ENCODE measurements at places on chromosomes 2 and 18.

DNA sequence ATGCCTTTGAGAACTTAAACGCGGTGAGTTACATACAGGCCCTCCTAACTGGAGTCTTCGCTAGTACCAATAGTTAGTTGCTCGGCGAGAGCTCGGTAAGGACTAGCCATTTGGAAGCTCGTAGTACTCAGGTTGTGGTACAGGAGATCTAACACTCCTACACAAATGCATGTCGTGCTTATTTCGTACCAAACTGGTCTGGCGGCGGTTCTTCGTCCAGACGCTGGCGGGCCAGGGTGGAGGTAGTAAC is 346 bp upstream of the VRK2 start:
- DNase-seq = no peak

- DNase-seq = no peak
These were observed 2.4 kb upstream of the TMEM185B start for GRCh38 chr2:120225549-120226065.

- peak; percentile 59 for DNase-seq
These were observed 29.0 kb downstream of the LPIN1 start for GRCh38 chr2:11775384-11775783.

DNA sequence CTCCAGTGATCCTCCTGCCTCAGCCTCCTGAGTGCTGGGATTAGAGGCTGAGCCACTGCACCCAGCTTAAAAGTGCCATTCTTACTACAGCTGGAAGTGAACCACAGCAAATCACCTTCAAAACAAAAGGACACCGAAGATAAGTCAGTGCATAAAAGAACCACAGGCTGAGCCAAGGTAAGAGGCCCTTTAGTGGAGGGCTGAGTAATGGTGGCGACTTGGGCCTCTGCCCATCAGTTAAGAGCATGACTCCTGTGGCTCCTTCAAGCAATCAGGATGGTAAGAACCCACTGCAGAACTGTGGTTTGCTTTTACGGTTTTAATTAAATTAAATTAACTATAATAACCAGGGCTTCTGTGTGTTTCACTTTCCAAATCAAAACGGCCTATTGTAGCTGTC is 75.1 kb downstream of the CTAGE1 start:
- DNase-seq = no peak

GRCh38 chr2:105597806-105598803 is 146.6 kb upstream of the NCK2 start:
- no peak for DNase-seq

GRCh38 chr2:209633911-209634310 is 137.7 kb upstream of the UNC80 start:
- no peak for DNase-seq

DNA sequence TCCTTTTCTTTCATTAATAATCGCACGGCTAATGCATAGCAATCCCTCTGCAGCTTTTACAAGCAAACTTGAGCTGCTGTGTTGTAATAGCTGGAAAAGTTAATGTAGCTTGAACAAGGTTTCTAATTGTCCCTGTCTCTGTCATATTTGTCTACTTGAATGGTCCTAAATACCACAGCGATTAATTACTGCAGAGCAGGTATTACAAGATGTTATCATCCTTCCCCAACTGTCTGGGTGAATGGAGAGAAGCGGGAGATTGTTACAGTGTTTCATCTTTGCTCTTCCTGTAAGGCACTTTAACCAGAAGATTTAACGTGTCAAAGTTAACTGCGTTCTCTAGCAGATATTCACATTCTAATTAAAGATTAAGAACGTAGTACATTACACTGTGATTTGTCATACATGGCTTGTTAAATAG is 422.2 kb upstream of the POU3F3 start:
- DNase-seq = no peak

DNA sequence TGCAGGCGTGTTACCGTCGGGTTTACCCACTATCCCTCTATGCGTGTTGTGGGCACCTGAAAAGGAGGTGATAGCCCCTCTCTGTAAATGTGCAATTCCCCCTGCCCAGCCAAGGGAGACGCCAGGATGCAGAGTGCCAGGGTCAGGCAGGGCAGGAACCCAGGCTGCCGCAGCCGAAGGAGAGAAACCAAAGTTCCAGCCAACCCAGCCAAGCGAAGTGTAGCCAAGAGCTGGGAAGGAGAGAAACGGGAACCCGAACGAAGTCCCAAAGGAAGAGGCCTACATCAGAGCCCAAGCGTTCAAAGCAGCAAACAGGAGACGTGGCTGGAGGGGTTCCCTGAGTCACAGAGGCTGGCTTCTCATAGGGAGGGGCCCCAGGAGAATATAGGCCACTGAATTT is 24.2 kb upstream of the SPR start:
- no peak for DNase-seq

DNA sequence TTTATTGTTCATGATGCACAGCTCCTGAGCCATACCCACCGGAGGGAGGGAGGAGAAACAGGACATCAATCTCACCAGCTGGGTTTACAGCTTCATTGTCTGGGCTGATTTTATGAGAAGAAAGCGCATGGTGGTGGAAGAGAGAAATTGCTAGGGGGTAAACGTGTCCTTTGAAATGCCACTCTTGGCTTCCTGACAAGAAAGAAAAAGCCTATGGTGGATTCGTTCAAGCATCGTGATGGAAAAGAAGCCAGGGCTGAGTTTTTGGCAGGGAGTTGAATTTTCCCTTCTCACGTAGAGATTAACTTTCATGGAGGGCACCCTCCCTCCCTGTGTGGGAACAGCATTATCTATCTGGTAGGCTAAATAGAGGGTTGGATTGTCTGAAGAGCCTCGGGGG is 502.0 kb downstream of the SLC4A3 start:
- no peak for DNase-seq

GRCh38 chr2:85714841-85715240 is 20.7 kb downstream of the GNLY start:
- no peak for DNase-seq

- no peak for DNase-seq
These were observed 16.9 kb downstream of the CASP10 start for GRCh38 chr2:201199847-201200246.

DNA sequence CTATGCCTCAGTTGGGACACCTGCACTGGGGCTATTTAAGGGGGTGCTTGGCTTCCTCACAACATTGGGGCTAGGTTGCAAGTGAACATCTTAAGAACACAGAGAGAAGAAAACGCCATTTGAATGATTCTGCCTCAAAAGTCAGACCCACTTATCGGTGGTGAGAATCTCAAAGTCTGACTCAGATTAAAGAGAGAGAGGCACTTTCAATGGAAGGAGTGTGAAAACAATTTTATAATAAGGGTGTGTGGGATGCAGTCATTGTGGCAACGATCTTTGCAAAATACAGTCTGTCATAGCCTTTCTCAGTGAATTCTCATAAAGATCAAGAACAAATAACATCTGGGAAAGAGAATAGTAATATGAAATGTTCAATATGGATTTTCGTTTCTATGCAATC is 41.8 kb downstream of the CCDC102B start:
- DNase-seq = no peak

DNA sequence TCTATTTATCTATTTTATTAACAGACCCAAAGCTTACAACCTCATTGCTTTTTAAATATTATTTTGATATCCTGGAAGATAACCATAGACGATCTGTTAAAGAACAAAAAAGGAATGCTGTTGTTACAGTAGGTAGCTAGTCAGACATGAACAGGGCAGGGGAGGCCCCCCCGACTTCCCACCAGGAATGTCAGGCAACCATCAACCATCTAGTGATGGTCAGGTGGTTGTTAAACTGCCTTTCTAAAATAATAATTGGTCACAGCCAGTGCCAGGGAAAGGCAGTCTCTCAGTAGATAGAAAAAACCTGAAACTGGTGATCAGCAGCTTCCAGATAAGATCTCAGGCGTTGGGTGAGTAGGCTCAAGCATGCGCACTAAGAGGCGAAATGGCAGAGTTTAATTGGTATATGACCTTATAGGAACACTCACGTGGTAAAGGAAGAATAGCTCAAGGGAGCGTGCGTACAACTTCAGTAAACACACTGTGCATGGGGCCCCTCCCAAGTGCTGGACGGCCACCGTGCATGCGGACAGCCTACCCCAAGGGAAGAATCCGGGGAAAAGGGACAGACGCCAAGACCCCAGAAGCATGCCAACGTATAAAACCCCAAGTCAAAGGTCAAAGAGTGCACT is 32.5 kb upstream of the CCL20 start:
- DNase-seq = no peak

DNA sequence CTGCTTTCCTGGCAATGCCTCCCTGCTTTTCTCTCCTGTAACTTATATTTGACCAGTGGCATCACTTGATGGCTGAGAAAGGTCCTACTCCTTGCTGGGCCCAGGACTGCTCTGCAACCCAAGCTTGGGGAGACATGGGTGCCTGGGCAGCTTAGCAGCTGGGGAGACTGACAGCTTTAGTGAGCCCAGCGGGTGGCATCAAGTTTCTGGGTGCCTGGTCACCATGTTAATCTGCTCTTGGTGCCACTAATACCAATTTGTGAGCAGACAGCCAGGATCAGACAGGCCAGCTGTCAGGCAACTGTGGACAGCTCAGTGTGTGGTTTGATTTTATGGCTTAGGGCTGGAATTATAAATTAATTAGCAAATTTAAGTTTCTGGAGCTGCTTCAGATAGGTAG is 144.8 kb upstream of the GLI2 start:
- no peak for DNase-seq

DNA sequence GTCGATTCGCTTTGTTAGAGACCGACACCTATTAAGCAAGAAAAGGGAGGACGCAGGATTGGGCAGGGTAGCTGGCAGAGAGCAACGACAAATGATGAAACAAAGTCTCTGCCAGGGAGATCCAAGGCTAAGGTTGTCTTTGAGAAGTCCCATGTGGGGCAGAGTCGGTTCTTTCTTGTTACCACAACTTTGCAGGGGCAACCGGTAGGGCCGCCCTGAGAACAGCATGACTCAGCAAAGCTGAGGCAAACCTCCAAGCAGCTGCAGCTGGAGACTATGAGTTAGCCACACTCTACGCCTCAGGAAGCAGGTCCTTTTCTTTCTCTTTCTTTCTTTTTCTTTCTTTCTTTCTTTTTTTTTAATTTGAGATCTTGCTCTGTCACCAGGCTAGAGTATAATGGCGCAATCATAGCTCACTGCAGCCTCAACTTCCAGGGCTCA is 452.3 kb upstream of the ID2 start:
- DNase-seq = peak; percentile 83

- DNase-seq = no peak
These were observed 81.3 kb upstream of the HPCAL1 start for GRCh38 chr2:10221443-10221842.

GRCh38 chr18:9542924-9543323 is 67.6 kb downstream of the RALBP1 start:
- no peak for DNase-seq

GRCh38 chr2:189111063-189111715 is 68.4 kb downstream of the COL5A2 start:
- DNase-seq = no peak

GRCh38 chr2:222959358-222959757 is 92.6 kb upstream of the KCNE4 start:
- DNase-seq = no peak

GRCh38 chr2:159711562-159712142 is 654 bp upstream of the MARCHF7 start:
- no peak for DNase-seq

DNA sequence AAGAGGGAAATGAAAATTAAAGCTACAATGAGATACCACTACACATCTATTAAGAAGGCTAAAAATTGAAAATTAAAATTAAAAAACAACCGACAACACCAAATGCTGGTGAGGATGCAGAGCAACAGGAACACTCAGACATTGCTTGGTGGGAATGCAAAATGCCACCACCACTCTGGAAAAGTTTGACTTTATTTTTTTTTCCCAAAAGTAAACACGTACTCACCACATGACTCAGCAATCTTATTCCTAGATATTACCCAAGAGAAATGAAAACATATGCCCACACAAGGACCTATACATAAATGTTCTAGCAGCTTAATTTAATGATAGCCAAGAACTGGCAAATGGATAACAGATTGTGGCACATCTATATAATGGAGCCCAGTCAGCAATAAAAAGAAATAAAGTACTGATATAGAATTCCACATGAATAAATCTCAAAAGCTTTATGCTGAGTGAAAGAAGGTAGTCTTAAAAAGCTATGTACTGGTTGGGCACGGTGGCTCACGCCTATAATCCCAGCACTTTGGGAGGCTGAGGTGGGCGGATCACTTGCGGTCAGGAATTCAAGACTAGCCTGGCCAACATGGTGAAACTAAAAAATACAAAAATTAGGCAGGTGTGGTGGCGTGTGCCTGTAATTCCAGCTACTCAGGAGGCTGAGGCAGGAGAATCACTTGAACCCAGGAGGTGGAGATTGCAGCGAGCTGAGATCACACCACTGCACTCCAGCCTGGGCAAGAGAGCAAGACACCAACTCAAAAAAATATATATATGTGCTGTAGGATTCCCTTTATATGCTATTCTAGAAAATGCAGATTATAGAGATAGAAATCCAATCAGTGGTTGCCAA is 4.2 kb upstream of the PROC start:
- DNase-seq = no peak

DNA sequence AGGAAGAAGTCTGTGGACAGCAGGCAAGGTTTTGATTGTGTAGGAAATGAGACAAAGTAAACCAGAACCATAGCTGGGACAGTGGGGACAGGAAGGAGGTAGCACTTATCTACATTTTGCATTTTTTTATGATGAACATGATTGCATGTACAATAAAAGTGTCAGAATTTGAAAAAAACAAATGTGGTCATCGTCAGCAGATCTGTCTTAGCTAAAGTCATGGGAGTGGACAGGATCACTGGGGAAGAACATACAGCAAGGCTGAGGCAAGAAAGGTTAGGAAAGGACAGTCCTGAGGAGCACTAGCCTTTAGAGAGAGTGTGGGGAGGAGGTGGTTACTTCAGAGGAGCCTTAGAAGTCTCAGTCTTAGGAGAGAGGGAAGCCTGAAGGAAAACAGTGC is 35.1 kb upstream of the SLC14A2 start:
- no peak for DNase-seq

DNA sequence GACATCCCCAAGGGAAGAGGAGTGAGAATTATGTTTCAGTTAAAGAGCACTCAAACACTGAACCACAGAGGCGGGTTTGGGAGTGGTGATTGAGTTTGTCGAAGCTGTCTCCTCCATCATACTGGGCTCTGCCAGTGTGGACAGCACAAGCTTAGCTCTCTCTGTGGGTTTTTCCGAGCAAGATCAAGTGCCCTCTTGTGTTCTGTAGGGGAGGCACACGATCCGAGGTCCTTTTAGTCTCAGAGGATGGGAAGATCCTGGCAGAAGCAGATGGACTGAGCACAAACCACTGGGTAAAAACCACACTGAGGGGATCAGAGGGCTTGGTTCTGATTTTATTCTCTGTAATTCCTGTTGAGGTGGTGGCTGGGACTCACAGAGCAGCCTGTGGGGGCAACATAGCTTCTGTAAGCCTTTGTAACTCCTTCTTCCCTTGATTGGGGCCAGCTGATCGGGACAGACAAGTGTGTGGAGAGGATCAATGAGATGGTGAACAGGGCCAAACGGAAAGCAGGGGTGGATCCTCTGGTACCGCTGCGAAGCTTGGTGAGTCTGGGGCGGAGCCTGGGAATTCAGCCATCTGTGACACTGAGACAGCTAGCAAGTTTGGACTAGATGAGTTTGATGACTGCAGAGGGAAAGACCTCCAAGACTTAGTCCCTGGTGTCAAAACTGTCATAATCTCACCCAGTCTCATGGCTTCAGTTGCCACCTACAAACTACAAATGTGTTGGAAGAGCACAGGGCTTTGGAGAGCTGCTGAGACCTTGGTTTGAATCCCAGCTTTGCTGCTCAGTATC is 2.0 kb downstream of the NAGK start:
- DNase-seq = peak; percentile 71

GRCh38 chr18:48338915-48339314 is 70.3 kb downstream of the ZBTB7C start:
- DNase-seq = no peak

All from OCI-LY7 (cell line).